ENCODE measurements at places on chromosomes 1 and 21.

- DNase-seq, result no peak
Measured at GRCh38 chr1:99646868-99647267, 955 bp downstream of the PALMD start.

GRCh38 chr1:53736290-53736689 is 2.7 kb downstream of the GLIS1 start:
- no peak for DNase-seq

GRCh38 chr1:119714583-119714982 is 2.8 kb downstream of the PHGDH start:
- no peak for DNase-seq

- DNase-seq, result no peak
Measured at GRCh38 chr1:42831273-42831672, 14.1 kb upstream of the SVBP start.

DNA sequence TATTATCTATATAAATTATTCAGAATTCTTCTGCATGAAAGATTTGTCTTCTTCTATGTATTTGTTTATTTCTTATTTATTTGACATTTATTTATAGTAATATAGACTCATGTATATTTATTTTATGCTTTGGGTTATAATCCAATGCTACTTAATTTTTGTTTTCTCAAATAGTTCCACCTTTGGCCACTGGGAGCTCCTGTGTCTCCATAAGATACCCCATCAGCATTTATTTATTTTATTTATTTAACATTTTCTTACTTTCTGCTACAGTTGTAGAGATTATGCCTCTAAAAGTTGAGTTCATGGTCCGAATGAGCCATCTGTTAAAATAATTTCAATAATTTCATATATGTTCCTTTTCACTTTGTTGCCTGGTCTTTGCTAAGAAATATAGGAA is 289.4 kb downstream of the ADGRL2 start:
- DNase-seq, result no peak

DNA sequence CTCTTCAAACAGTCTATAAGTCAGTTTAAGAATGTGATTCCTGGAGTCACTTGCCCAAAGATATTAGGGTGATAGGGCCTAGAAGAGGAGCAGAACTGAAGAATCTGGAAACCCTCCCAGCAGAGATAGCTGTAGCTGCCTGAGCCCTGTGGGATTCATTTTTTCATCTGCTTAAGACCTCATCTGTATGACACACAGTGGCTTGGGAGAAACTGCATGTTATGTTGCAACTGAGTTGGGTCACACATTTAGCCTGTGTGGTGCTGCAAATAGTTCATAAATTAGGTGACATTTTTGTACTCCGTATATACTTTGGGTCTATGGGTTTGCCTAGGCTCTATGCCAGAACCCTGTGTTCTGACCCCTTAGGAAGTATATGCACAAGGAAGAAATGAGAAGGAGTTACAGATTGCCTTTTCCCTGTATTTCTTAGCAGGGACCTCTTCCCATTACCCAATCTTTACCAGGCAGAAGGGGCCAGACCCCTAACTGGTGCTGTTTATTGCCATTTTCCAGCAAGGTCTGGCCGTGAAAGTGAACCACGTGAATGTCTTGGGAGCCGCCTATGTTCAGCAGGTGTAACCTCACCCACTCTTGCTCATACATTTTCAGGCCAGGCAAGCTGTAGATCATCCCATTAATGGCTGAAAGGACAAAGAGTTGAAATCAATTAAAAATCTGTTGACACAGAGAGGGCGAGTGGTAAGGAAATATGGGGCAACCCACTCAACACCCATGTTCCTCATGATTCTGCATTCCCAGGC is 41.9 kb upstream of the SLC19A2 start:
- no peak for DNase-seq

DNA sequence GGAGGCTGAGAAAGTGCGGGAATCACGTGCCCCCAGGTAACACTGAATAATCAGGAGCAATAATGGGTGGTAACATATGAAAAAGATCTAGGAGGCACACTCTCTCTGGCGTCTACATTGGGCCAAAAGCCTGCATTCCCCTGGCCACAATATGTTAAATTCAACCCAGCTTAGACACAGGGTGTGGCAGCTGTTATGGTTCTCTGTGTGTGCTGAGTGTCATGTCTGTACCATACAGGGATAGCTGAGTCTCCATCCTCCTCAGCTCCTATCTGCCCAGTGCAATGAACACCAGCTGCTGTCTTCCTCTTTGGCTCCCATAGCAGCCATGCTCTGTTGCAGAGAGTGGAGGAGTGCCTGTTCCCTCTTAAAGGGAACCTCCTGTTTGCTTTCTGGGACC is 14.3 kb downstream of the S100A11 start:
- no peak for DNase-seq

GRCh38 chr1:211485480-211485857 is 6.5 kb downstream of the RD3 start:
- DNase-seq, result no peak

DNA sequence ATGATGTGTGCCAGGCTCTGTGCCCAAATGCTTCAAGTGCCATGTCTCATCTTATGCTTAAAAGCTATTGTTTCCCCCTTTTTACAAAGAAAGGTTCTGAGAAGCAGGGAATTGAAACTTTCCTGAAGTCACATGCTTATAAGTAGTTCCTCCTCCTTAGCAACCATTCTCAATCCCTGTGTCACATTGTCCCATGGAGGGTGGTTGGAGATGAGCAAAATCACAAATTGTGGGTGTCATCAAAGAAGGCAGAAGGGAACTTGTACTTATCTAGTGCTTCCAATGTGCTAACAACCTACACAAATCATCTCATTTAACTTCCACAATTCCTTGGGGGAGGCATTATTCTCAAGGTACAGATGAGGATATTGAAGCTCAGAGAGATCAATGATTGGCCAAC is 10.1 kb upstream of the ERICH3 start:
- no peak for DNase-seq

GRCh38 chr1:201655243-201655642 is 116.3 kb downstream of the NAV1 start:
- DNase-seq, result no peak

GRCh38 chr1:119086830-119087229 is 53.6 kb downstream of the WARS2 start:
- no peak for DNase-seq

DNA sequence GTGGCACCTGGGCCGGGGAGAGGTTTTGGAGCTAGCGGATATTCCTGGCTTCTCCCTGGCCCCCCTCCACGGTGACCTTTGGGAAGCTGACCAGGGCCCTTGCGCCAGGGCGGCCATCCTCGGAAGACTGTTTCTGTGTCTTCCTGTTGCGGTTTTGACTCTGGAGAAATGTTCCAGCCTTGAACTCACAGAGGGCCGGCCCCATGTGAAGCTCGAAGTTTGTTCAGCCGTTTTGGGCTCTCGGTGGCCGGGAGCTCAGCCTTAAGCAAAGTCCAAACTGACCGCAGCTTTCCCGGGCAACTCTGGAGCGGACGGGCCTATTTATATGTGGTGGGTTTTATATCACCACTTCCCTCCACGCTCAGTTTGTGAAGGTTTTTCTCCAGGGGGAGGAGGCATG is 17.0 kb upstream of the WNT4 start:
- DNase-seq, result no peak

DNA sequence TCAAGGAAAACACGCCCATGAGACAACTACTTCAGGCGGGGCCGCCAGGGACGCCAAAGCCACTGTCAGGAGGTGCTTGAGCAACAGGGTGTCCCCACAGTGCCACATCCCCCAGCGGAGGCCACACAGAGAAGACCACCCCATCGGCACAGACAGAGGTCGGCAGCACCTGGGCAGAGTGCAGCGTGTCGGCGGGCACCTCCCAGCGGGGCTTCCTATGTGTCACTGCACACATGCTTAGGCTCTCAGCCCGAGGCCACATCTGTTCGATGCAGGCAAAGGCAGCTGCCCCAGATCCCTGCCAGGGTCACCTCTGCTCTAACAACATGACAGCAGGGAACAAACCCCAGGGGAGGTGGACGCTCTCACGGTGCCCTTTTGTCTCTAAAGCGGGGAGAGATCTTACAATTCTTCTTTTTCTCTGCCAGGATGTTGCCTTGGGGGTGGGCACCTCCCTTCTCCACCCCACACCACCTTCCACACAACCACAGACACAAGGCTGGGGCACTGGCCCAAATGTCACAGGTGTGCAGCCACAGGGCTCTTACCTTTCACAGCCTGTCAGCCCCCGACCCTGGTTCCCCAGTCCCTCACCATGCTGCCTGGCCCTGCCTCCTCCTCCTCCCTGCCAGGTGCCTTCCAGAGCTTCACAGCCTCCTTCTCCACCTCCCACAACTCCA is 4.2 kb downstream of the KRTAP10-8 start:
- no peak for DNase-seq

DNA sequence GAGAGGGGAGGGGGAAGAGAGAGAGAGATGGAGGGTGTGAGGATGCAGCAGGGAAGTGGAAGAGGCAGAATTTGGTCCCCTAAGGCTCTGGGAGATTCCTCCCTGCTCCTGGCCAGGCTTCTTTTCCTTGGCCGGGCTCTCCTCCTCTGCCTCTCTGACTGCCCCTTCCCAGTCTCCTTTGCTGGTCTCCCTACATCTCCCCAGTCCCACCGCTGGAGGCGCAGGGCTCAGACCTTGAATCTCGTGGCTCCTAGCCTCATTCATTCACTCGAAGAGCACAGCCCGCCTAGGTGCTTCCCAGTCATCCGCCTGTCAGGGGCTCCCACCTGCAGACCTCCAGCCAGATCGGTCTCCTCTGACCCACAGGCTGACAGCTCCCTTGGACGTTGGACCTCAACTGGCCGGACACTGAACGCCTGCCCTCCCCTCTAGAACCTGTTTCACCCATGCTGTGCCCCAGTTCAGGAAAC is 76.5 kb downstream of the VWA5B1 start:
- no peak for DNase-seq

GRCh38 chr21:16309250-16309971 is 579.6 kb downstream of the USP25 start:
- DNase-seq, result no peak

DNA sequence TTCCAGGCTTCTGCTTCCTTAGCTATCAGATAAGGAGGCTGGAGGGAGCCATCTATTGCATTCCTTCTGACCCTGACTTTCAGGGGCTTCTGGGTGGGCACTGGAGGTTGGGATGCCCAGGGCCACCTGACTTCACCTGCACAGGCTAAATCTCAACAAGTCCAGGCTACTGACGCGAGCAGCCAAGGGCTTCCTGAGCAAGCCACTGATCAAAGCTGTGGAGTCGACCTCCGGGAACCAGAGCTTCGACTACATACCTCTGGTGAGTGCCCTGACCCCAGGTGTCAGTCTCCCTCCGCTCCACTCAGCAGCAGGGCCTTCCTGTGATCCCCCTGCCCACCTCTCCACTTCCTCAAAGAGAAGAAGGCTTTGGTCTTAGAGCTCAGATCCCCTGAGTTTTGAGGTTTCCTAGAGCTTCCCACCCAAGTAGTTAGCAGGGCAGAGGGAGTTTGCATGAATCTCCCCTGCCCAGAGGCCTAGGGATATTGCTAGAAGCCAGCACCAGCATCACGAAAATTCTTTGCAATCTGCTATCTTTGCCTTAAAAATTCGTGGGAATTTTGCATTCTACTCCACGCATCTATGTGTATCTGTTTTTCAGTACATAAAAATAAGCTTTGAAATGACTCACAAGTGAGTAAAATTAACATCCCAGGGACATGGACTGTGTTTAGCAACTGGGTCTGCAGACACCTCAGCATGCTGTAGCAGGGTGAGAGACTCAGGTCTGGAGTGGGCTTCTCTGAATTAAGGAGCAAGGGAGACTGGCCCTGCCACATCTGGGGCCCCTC is 61.4 kb downstream of the VWA5B1 start:
- no peak for DNase-seq

- DNase-seq, result no peak
Measured at GRCh38 chr1:114134518-114134917, 19.2 kb downstream of the SYT6 start.

- DNase-seq, result no peak
Measured at GRCh38 chr1:169059421-169059820, 47.1 kb upstream of the ATP1B1 start.

DNA sequence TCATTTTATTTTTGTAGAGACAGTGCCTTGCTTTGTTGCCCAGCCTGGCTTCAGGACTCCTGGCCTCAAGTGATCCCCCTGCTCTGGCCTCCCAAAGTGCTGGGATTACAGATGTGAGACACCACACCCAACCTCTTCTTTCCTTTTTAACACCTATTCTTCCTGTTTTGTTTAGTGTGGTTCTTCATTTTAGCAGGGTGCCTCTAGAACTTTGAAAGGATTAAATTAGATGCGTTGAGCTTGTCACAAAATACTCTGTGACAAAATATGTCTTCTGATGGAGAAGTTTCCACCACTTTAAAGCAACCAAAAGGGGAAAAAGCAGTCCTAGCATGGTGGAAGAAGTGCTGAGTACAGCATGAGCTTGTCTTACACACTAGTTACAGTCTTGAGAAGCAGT is 42.0 kb downstream of the CDC14A start:
- DNase-seq, result no peak

DNA sequence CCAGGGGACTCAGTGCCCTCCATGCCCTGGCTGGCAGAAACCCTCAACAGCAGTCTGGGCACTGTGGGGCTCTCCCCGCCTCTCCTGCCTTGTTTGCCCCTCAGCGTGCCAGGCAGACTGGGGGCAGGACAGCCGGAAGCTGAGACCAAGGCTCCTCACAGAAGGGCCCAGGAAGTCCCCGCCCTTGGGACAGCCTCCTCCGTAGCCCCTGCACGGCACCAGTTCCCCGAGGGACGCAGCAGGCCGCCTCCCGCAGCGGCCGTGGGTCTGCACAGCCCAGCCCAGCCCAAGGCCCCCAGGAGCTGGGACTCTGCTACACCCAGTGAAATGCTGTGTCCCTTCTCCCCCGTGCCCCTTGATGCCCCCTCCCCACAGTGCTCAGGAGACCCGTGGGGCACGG is 2.8 kb upstream of the TAS1R3 start:
- DNase-seq, result no peak

DNA sequence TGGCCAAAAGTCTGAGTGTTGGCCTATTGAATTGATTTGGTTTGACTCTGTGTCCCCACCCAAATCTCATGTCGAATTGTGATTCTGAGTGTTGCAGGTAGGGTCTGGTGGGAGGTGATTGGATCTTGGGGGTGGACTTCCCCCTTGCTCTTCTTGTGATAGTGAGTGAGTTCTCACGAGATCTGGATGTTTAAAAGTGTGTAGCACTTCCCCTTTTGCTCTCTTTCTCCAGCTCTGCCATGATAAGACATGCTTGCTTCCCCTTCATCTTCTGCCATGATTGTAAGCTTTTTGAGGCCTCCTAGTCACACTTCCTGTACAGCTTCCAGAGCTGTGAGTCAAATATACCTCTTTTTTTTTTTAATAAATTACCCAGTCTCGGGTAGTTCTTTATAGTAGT is 297.1 kb upstream of the ZRANB2 start:
- DNase-seq, result no peak

DNA sequence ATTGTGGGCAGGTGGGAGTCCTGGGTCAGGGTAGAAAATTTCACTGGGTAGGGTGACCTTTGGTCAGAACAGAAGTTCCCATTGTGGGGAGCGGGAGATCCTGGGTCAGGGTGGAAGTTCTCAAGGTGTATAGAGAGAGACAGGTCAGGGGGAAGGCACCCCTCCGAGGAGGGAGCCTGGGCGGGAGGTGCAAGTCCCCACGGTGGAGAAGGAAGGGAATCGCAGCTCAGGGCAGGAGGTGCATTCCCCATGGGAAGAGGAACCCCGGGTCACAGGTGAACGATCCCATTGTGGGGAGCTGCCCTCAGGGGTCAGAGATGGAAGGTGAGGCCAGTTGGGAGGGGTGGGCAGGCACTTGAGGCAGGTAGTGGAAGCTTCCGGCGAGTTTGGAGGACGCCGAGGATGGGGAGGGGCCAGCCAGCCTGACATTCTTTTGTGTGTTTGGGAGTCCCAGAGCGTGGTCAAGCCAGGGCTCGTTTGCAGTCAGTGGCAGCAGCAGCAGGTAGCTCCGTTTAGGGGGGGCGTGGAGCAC is 637 bp downstream of the LYPLA2 start:
- DNase-seq, result no peak

Data from stimulated activated CD4-positive, alpha-beta T cell treated with anti-CD3 and anti-CD28 coated beads, Interleukin-12 subunit alpha, Interleukin-12 subunit beta, amount 100 ng/mL, for 24 hours (primary cell).